ENCODE measurements at places on chromosomes 4 and X. TPM values are rescaled to one million over a fixed set of nuclear protein-coding genes. Genes with fewer than 3 reads are reported as not detected.

- no peak for DNase-seq
Observed at GRCh38 chr4:185782523-185782922, 29.5 kb downstream of the SORBS2 start.

DNA sequence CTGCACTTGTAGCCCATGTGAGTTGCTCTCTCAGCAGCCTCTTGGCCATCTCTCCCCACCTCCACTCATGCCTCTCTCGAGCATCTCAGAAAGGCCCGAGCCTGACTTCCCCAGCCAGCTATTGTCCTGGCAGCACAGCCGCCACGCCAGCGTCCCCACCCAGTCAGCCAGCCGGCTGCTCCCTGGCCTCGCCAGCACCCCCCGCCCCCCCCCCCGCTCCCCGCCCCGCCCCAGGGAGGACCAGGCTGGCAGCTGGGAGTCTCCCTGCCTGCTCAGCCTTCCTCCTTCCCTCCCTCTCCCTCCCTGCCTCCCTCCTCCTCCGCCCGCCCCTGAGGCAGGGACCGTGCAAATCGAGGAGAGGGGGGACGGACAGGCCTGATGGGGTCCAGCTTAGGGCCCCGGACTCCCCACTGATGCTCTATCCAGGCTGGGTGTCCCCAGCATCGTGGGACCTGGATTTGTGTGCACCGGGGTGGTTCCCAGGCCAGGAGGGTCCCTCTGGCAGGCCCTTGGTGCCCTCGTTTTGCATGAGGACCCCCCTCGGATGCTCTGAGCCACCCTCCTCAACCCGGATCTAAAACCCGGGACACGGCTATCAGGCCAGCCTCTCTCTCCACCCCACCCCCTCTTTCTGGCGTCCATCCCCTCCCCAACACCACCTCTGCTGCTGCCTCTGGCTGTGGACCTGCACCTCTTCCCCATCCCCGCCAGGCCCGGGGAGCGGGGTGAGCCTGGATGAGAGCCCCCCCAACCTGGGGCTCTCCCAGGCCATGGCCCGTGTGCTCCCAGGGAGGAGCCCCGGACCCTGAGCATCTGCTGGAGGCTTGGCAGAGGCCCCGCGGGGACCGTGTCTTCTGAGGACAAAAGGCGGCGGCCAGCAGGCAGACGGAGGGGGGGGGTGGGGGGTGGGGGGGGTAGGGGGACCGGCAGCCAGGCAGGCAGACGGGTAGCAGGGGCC lies at the start of gene GPR173:
TSS of gene GPR173 (plus strand) at position 621 of the 958 bp plus-strand sequence. CDS start 27,833 bp downstream, outside the sequence.
- peak; percentile 88 for DNase-seq

GRCh38 chrX:16023790-16024734 lies 99.3 kb upstream of the GRPR start:
- no peak for DNase-seq

The AFF1 gene
- 29.3 TPM for total RNA-seq

DNA sequence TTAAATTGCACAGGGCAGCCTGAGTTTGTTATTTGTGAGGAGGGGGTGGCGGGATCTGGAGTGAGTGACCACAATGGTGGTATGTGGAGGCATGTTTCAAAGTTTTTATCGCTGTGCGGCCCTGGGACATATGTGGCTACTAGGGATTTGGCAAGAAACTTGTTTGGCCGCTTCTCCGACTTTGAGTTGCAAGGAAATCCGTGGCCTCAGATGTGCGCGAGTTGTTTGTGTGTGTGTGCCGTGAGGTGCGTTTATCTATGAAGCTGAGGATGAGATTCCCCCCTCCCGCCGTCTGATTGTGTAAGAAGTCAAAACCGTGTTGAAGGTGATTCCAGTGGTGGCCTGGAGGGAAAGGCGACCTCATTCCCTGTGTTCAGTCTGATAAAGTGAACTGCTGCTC lies 1.4 kb downstream of the JADE3 start:
- no peak for DNase-seq

The SULT1E1 gene
- total RNA-seq = 5.1 TPM

Measured in osteocyte (in vitro differentiated cells).